ENCODE measurements at places on chromosomes 16 and 17.

GRCh38 chr17:31388351-31388750 lies 3.1 kb upstream of the RAB11FIP4 start:
- DNase-seq: no peak

DNA sequence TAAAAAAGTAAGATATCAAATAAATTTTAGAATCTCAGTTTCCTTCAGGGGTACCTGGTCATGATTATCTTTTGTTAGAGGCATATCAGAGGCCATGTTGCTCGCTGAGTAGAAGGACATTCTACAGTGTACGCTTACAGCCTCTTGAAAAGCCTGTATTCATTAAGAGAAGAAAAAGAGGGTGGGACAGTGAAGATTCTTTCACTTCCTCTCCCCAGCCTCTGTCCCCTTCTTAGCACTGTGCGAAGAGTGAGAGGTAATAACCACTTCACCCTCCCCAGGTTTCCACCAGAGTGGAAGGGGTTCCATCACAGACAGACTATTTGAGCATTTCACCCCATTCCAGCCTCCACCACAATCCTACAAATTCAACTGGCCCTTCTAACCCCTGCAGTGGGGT lies 4.8 kb upstream of the LPO start:
- DNase-seq: no peak

DNA sequence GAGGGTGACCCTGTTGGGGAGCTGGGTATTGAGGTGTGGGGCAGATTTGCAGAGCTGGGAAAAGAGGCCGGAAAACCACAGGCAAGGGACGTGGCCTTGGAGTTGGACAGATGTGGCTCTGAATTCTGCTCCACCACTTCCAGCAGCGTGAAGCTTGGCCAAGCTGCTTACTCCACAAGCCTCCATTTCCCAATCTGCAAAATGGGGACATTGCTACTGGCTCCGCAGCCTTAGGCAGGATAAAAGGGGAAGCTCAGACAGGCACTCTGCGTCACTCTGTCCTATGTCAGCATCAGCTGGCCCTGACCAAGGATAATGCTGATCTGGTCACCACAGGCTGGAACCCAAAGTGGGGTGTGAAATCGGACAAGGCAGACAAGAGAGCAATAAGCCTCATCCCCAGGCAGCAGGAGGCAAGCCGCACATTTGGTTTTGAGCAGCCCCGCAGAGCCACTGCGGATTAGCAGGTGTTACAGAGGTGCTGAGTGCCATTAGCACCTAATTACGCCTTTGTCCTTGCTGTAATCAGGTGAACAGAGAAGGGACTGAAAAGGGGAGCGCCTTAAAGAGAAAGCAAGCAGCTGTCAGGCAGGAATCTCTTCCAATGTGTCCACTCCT lies 54.8 kb downstream of the SDK2 start:
- peak; percentile 95 for DNase-seq

- no peak for DNase-seq
Observed at GRCh38 chr17:79081571-79082276, 7.1 kb downstream of the ENGASE start.

DNA sequence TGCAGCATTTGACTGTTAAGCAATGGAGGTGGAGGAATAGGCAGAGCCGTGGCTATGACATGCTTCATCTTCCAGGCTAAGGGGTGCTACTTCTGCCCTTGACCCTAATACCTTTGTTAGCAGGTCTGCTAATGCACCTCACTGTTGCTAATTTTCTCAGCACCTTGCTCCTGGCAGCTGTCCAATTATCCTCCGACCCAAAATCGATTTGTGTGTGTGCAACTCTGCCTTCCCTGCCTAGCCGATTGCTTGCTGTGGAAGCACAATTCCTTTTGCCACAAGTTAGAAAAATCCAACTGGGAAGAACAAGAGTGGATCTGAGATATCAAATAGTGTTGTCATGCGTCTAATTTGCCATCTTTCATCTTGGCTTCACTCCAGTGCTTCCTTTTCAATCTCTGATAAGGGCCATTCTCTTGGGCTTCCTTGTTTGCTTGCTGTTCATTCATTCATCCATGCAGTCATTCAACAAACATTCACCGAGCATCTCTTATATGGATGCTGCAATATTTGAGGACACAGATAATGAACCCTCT lies 422.8 kb downstream of the RBFOX1 start:
- DNase-seq: peak; percentile 32

- DNase-seq: no peak
Observed at GRCh38 chr17:8100111-8100510, 12.6 kb upstream of the ALOX12B start.

GRCh38 chr17:42472709-42473521 lies 14.2 kb downstream of the ATP6V0A1 start:
- no peak for DNase-seq

GRCh38 chr16:67086822-67087221 lies 22.9 kb upstream of the PHAF1 start:
- DNase-seq: no peak

DNA sequence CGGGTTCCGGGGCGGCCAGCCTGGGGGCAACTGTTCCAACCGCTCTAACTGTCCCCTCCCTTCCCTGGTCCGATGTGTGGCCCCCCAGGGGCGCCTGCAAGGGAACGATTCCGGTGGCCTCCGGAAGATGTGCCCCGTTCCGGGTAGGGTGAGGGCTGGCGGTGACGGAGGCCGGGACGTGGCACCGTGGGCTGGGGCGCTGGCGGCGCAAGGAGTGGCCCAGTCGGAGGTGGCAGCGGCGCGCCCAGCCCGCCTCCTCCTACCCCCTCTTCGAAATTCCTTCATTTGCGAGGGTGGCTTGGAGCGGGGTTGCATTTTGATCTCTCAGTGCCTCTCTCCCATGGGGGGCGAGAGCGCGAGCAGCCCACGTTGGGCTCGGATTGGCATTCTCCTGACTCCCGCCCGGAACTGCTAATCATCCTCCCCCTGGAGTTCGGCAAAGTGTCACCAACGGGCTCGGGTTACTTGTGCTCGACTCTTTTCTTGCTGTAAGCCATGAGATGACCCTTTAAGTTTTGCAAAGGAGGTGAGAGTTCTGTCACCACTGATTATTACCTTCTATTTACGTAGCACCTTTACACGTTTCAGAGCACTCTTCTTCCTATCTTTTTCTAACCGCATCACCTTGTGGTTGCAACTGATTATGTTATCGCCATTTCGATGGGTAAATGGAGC lies 622 bp downstream of the NDEL1 start:
- peak; percentile 18 for DNase-seq

GRCh38 chr16:88538366-88539060 lies 31.7 kb upstream of the ZC3H18 start:
- DNase-seq: no peak

All from NCI-H2081 (cell line).